HEK293T (cell line): ENCODE measurements at places on chromosomes 4 and X.
A peak's percentile ranks its signal among the peaks of the same experiment; 100 is the strongest.

DNA sequence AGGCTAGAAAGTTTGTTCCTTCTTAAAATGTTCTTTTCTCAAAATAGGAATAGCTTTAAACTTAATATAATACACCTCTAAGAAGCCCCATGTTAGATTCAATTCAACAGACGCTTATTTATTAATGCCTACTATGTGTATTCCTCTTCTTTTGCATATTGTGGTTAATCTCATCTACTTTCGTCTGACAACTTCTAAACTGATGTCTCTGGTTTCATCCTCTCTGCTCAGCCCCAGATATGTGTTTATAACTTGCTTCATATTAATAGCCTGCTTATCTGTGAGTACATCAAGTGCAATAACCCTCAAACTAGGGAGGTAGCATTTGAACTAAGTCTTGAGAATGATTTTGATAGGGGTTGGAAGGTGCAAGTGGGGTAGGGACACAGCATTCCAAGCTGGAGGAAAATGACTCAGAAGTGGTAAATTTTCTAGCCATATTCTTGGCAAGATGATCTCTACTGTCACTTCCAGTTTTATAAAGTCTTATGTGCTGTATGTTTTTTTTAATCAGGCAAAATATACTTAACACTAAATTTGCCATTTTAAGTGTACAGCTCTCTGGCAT is 37.0 kb downstream of the STK26 start:
- DNase-seq: no peak

GRCh38 chr4:158133551-158133950 is 39.3 kb downstream of the GASK1B start:
- no peak for DNase-seq

DNA sequence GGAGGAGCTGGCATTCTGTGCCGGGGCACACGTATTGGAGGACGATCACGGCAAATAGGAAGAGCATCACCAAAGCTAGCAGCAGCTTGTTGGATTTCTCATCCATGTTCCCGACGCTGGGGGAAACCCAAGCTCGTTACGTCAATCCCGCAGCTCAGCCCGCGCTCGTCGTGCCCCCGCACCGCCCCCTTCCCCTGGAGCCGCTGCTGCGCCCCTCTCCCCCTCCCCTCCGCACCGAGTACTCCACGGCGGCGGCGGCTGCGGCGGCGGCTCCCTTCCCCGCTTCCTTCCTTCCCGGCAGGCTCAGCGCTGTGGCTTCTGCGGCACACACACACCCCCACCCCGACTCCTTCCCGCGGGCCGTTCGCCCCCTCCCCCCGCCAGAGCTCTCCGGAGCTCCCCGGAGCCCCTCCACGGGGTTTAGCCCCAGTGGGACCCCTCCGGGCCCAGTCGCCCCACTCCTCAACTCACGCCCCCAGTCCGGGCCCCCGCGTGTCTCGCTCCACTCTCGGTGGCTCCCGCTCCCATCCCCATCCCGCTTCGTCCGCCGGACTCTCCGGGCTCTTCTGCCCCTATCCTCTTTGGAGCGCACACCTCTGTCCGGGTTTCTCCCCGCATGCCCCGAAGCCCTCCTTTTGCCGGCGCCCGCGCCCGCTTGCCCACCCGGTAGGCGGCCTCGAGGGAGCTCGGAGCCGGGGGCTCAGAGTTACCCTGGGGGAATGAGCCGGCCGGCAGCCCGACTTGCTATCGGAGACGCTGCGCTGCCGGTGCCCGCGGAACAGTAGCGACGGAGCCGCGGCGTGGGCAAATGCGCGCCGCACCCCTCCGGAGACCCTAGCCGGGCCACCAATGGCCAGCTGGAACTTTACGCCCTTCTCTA is 978 bp downstream of the HS6ST2 start:
- DNase-seq: peak; percentile 62

DNA sequence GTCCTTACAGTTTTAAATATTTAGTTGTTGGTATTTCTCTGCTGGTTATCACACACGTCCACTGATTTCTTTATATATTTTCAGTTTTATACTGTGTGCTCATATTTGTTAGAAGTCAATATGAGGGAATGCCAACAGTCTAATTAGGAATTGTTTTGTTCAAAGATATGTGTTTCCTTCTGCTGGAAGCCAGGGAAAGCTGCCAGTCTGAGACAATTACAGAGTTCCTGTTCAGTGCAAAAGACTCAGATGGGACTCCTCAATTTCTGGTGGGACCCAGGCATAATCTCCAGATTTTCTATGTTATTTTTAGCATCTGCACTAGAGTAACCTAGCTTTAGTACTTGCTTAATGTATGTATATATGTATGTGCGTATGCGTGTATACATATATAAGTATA is 486.0 kb downstream of the GRID2 start:
- DNase-seq: no peak

DNA sequence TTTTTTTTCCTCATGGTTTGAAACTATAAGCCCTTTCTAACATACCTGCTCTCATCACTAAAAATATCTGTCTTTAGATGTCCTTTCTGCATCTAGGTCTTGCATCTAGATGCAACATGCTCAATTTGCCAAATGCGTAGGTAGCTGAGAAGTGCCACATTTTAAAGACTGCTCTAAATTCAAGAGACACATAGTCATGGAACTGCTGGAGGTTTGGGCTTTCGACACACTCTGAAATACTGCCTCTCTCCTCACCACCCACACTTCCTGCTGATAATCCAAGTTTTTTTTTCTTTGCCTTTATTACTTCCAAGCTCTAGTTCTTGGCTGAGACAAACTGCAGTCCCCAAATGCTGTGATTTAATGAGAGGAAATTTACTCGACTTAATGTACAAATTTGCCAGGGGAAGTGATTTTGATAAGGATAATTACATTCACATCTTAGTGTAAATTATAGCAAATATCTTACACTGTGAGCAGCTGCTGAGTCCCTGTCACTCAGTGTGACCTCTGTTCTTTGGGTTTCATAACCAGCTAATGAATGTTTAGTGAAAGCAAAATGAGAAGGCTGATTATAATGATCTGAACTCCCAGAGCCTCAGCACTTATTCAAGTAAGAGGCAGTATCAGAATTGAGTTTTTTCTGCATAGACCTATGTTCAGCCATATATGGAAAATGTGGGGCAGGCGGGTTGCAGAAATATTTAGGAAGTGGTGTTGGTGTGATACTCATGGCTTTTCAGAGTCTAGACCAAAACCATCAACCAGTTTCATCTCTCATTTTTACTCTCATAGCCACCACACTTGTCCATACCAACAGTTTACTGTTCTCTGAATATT is 31.3 kb downstream of the DRD5 start:
- DNase-seq: no peak

GRCh38 chr4:52976523-52977230 is 114.6 kb downstream of the RASL11B start:
- DNase-seq: no peak

DNA sequence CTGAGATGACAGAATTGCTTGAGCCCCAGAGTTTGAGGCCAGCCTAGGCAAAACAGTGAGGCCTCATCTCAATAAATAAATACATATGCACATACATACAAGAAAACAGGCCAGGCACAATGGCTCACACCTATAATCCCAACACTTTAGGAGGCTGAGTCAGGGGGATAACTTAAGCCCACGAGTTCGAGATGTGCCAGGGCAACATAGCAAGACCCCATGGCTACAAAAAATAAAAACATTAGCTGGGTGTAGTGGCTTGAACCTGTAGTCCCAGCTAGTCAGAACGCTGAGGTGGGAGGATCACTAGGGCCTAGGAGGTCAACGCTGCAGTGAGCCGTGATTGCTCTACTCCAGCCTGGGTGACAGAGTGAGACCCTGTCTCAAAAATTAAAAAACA is 51.6 kb upstream of the NEUROG2 start:
- DNase-seq: no peak
